ENCODE measurements at places on chromosomes 3 and 15.

DNA sequence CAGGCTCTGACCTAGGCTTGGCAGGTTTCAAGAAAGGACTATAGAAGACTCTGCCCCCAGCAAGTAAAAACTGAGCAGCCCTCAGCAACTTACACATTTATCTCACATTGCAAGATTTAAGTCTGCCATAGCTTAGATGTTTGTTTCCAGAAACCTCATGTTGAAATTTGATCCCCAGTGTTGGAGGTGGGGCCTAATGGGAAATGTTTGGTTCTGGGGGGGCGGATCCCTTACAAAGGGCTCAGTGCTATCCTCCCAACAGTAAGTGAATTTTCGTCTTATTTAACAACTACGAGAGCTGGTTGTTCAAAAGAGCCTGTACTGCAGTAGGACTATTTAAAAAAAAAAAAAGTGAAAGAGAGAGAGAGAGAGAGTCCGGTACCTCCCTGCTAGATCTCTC, 125.2 kb upstream of the PROK2 start:
- DNase-seq, result no peak

- peak; percentile 75 for DNase-seq
Observed at GRCh38 chr15:40097968-40098476, 10.7 kb downstream of the BMF start.

DNA sequence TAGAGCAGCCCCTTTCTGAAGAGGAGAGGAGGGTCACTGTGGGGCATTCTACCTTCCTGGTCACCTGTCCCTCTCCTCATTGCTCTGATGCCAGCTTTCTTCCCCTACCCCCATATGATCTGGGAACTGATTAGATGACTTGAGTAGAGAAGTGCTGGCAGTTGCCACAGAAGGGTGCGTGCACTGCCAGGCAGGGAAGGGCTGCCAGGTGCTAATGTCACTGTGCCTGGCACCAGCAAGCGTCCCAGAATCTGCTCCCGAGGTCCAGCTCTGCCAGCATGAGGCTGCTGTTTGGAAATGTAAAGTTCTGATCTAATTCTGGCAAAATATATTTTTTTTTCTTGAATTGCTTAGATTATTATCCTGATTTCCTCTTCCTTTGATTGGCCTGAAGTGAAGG, 52.8 kb downstream of the PPM1L start:
- DNase-seq, result no peak

DNA sequence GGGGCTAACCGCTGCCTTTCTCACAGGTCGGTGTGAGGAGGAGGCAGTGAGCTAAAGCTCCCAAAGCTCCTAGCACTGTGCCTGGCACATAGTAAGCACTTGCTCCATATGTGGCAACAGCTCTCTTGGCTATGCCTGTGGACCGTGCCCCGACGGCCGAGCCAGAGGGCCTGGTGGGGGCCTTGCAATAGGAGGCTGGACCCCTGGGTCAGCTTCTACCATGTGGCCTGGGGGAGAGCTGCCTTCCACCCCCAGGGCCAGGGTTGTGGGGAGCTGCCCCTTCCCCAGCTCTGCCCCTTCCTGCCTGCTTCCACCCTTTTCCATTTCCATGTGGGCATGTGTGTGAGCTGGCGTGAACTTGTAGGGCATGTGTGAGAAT, 16.9 kb upstream of the GNAT1 start:
- no peak for DNase-seq

- no peak for DNase-seq
Observed at GRCh38 chr3:7075901-7076300, 215.0 kb downstream of the GRM7 start.

GRCh38 chr3:14300721-14301399, 101.5 kb upstream of the SLC6A6 start:
- DNase-seq, result no peak

DNA sequence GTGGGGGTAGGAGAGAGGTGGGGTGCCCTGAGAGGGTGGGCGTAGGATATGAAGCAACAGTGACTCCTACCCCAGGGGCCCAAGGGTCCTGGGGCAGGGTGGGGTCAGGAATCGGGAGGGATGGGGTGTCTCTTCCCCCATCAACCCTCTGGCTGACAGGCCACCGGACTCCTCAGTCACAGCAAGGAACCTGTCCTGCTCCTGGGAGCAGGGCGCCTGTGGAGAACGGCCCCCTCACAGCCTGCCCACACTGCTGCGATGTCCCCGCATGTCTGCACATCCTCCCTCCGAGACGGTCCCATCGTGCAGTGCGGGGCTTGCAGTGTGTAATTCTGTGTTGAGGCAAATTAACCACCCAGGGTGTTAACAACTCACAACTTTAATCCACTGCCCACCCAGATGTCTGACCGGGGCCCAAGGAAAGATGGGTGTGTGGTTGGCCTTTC, 2.7 kb downstream of the TM4SF19 start:
- no peak for DNase-seq

- no peak for DNase-seq
Observed at GRCh38 chr3:125142420-125142778, 70.1 kb downstream of the SLC12A8 start.

DNA sequence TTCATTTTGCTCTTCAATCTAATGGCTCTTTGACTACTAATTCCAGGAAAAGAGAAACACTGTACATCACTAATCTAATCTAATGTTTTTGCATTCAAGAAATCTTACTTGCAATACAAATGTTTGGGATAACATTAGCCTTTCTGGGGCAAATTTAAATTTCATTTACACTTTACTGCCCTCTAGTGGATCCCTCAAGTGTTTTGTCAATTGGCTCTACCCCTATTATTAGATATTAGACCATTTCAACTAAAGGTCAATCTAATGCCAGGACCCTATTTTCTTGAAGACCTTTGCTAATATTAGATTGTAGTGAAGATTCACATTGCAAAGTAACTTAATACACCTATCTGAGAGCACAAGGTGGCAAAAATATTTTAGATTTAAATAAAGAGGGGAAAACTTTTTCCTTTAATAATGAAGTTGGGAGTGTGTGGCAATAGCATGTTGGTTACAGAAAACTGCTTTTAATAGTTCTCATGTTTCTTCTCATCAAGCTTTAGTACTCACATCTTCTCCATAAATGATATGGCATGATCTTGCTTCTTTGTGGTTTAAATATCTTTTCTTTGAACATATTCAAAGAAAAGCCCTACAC, 5.0 kb downstream of the C2CD4A start:
- peak; percentile 37 for DNase-seq

- DNase-seq, result no peak
Observed at GRCh38 chr3:65351753-65352152, 664.0 kb upstream of the ADAMTS9 start.

- peak; percentile 60 for DNase-seq
Observed at GRCh38 chr3:188200481-188200880, 46.5 kb downstream of the LPP start.

- no peak for DNase-seq
Observed at GRCh38 chr3:185702262-185703225, 116.4 kb downstream of the SENP2 start.

- DNase-seq, result no peak
Observed at GRCh38 chr3:13461169-13462124, 18.7 kb upstream of the HDAC11 start.

- DNase-seq, result no peak
Observed at GRCh38 chr3:187943677-187944389, 198.6 kb upstream of the BCL6 start.

- DNase-seq, result no peak
Observed at GRCh38 chr3:168889666-168890065, 773.8 kb downstream of the MECOM start.

GRCh38 chr3:111072031-111072921, 660 bp downstream of the NECTIN3 start:
- DNase-seq, result no peak

DNA sequence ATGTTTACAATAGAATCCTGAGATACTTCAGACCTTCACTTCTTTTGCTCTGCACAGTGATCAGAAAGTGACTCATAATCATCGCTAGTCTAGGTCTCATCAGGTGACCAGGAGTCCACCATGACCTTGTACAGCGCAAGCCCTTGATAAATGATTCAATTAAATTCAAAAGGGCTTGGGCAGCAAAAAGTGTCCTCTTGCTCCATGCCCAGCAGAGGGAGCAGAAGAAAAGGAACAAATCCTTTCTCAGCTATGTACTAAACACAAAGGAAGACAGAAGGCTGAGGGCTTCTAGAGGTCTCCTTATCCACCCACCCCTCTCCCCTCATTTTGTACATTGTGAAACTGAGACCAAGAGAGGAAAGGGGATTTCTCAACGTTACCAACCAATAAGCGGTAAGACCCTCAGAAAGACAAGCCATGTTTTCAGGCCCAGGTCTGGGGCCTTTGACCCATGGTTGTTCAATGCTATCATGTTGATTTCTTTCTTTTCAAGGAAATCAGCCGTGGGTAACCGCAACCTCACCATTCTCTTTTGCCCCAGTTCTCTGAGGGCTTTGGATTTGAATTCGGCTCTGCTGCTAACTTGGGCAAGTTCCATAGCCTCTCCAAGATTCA, 74.8 kb downstream of the AQP9 start:
- DNase-seq, result peak; percentile 21

DNA sequence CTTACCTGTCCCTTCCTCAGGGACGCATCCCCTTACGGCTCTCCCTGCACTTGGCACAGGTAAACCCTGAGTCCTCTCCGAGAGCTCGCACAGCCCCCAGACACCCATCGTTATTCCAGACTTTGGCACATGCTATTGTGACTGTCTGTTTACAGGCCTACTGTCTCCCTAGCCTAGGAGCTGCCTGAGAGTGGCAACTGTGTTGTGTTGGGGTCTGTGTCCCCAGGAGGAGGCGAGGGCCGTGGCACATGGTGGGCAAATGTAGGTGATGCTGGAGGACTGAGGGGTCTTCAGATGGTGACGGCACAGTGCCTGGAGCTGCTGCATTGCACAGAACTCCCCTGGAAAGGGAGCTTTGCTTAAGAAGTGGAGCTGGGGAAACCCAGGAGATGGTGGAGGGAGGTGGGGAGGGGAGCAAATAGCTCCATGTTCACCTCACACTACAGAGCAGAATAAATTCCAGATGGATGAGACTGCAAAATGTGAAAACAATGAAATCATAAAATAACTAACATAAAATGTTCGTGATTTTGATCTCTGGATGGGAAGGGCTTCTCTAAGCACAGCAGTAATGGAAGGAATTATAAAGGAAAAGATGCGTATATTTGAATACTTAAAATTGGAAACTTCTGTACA, 96.5 kb downstream of the SMAD6 start:
- DNase-seq, result no peak

- no peak for DNase-seq
Observed at GRCh38 chr15:62138124-62138523, 27.0 kb downstream of the C2CD4B start.

DNA sequence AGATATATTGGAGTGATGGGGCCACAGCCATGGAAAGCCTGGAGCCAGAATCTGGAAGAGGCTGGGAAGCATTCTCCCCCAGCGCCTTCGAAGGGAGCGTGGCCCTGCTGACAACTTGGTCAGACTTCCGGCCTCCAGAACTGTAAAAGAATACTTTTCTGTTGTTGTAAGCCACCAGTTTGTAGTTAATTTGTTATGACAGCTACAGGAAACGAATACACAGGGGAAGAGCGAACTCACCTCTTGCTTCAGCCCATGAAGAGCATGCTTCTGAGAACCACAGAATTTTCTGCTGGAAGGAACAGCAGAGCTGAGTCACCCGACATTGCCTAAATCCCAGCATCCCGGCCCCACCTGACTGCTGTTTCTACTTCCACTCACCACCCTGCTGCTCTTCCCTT, 501.7 kb downstream of the SHQ1 start:
- peak; percentile 84 for DNase-seq

GRCh38 chr3:136728473-136728872, 23.7 kb downstream of the STAG1 start:
- DNase-seq, result no peak

DNA sequence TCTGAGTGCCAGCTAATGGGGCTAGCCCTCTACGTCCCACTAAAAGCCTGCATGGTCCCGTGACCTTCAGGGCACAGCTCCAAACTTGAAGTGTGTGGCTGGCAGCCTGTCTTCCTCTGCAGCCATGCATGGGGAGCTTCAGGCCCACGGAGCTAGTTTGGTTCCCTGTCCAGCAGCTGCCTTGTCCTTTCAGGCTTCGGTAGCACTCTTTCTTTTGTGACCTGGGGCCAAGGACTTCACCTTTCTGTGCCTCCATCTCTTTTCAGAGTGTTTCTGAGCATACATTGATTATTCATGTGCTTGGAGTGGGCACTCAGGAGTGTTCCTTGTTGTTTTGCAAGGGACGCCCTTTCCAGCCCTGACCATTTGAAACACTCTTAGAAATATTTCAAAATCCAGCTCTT, 155.2 kb downstream of the DNAJB8 start:
- DNase-seq, result no peak

- DNase-seq, result no peak
Observed at GRCh38 chr3:36741285-36741684, 23.1 kb downstream of the DCLK3 start.

- DNase-seq, result no peak
Observed at GRCh38 chr3:127546554-127546953, 44.0 kb downstream of the TPRA1 start.

GRCh38 chr3:151109286-151109800, 23.9 kb downstream of the MED12L start:
- no peak for DNase-seq

GRCh38 chr3:141429371-141430035, 57.3 kb upstream of the RASA2 start:
- no peak for DNase-seq

GRCh38 chr3:13788522-13789424, 91.1 kb downstream of the WNT7A start:
- DNase-seq, result no peak

DNA sequence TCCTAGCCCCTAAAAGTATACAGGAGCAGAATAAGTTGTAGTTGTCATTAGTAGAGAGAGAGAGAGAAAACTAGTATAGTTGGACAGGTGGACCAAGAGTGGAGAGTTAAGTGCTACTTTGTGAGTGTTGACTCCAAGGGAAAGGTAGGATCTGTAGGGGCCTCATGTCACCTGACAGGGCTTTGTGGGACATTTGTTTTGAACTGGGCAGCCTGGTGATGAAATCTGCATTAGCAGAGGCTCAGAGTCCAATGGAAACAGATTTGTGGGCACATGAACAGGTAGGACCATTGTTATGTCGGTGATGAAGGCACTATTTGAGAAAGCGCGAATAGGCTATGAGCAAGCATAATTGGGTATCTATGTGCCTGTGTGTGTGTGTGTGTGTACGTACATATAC, 43.5 kb downstream of the SGO1 start:
- no peak for DNase-seq

DNA sequence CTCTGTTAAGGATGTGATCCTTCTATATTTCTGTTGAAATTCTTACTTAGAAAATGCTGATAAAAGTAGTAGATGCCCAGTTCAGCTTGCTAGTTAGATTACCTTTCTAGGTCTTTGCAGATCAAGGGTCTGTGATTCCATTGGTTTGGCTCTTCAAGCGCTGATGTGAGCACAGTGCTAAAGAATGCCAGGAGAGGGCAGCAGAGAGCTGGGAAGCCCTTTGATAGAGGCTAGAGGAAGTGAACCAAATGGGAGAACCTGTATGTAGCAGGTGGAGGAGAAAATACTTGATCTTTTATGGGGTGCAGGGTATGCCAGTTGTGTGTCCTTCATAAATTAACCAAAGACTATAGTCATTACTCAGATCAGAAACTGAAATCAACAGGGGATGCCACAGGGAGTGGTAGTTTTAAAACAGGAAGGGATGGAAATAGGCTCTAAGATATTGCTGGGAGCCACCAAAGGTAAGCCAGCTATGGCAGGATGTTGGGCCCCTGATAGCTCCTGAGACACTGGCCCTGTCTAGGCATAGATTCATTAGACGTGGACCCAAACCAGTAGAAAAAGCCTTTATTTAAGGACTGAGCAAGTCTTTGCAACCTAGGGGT, 677.4 kb downstream of the SQOR start:
- peak; percentile 39 for DNase-seq

Measured in MV-4-11 (cell line).